WERI-Rb-1 (cell line): ENCODE measurements at places on chromosomes 6 and 20.
A peak's percentile ranks its signal among the peaks of the same experiment; 100 is the strongest.

DNA sequence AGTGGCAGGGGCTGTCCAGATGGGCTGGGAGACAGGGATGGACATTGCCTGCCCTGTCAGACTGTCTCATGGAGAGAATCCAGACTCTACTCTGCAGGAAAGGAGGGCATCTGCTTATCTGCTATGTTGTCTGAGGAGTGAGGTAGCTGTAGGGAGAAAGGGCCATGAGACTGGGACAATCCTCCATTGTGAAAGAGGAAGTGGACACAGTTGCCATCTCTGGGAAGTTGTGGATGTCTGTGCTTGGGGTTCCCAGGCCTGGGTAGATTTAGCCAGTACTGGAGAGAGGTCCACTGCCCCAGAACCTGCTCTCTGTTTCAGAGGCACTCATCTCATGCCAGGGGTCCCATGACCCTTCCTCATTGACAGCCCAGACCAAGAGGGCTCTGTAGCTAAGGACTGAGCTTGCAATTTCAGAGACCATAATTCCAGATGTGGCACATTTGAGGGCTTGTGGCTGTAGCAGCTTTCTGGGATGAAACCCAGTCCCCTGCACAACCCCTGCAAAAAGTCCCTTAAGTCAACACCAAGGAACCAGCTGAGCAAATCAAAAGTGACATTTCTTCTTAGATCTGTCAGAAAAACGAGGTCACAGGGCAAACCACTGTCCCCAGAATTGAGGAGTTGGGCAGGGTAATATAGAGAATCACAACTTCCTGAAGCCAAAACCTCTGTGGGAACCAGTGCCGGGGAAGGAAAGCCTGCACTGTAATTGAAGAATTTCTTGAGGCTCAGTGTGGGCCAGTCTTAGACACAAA is 4.1 kb upstream of the SIRPG start:
- no peak for DNase-seq

GRCh38 chr6:33888664-33889200 is 84.9 kb upstream of the MLN start:
- no peak for DNase-seq

DNA sequence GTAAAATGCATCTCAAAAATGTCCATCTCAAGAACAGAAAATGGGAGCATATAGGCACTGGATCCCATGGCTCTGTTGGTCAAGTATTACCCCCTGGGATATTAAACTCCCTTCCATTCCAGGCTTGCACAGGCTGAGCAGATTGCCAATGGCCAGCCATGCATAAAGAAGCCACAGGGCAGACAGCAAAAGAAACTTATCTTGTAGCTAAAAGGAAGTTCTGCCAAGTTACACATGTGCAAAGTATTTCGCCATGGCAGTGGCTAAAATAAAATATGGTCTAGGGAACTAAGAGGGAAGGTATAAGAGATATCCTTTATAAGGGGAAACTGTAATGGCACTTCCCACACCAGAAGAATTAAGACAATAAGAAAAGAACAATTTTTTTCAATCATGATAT is 415.6 kb upstream of the BTBD3 start:
- no peak for DNase-seq

DNA sequence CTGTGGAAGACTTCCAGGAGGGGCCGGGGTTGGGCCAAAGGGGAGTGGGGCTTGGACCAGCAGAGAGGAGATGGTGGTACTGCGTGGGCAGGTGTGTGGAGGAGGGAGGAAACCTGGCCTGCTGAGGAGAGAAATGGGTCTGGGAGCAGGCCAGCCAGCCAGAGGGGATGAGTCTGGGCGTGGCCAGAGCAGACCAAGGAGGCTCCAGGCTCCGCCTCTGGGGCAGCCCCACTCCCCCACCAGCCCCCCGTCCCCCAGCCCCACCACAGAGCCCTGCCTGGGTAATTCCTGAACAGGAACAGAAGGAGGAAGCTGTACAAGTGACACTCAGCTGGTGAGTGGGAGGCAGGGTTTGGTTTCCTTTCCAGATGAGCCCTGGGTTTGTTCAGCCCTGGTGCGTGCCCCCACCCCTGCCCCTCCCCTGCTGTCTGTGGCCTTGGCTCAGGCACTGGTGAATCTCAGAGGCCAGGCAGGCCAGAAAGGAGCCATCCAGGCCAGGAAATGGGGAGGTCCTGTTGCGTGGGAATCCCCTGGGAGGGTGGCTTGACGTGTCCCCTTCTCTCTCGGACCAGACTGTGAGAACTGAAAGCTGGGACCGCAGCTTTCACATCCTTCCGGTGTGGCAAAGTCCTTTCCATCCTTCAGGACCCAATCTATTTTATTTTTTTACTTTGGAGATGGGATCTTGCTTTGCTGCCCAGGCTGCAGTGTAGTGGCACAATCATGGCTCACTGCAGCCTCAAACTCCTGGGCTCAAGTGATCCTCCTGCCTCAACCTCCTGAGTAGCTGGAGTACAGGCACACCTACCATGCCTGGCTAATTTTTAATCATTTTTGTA is 9.4 kb upstream of the SRC start:
- peak; percentile 18 for DNase-seq

DNA sequence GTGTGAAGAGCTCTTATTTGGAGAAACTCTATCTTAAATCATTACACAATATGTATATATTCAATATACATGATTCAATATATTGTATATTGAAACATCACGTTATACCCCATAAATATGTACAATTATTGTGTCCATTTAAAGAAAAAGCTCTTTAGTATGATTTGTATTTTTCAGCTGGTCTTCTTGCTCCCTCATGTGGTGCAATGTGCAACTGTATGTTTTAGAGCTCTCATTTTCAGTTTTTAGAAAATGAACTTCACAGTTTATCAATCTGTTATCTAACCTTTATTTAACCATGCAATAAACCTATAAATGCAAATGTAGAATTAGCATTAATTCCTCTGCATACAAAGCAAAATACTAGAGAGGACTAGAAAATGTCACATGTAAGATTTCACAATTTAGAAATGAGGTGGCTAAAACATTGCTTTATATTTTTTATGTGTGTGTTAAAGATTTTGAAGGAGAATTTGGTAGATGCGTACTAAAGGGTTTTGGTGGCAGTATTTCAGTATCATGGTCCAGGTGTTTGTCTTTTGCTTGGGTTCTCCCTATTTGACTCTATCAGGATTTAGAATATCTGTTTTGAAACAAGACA is 167.1 kb downstream of the PHF3 start:
- no peak for DNase-seq

- peak; percentile 85 for DNase-seq
These were observed 8.1 kb downstream of the CFAP61 start for GRCh38 chr20:20060234-20060998.

- DNase-seq: no peak
These were observed 40.3 kb downstream of the ERMARD start for GRCh38 chr6:169791721-169792131.

DNA sequence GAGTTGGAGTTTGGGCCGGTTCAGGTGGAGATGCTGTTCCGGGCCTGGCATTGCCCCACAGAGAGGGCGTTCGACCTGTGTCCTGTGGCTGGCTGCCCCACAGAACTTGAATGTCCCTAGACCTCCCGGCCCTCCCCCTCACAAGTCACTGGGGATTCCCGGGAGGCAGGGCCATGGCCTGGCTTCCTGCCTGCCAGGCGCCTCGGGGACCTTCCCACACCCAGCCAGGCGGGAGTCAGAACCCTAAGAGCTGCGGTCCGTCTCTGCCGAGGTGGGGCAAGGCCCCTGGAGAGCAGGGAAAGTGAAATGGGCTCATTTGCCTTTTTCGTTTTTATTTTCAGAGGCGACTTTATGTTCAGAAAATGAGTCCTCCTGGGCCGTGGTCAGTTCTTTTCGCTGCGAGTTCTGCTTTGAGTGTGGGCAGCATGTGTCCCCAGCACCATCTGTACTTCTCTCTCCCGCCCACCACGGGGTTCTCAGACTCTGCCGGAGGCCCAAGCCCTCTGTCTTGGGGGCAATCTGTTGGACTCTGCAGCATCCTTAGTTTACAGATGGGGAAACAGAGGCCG is 8.5 kb downstream of the RBM38 start:
- no peak for DNase-seq

DNA sequence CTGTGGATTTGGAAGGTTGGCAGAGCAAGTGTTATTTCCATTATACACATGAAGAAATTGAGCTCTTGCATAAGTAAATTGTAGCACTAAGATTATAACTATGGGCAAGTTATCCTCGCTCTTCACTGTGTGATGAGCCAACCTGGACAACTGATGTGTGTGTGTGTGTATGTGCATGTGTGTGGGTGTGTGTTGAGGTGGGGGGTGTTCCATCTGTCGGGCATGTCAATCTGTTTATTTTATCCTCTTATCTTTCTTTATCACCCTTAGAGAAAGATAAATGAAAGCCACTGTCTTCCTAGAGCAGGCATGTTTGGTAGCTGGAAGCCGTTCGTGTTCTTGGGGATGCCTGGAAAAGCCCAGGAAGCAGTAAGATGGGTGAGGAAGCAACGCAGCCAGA is 3.0 kb upstream of the DSP start:
- peak; percentile 46 for DNase-seq

DNA sequence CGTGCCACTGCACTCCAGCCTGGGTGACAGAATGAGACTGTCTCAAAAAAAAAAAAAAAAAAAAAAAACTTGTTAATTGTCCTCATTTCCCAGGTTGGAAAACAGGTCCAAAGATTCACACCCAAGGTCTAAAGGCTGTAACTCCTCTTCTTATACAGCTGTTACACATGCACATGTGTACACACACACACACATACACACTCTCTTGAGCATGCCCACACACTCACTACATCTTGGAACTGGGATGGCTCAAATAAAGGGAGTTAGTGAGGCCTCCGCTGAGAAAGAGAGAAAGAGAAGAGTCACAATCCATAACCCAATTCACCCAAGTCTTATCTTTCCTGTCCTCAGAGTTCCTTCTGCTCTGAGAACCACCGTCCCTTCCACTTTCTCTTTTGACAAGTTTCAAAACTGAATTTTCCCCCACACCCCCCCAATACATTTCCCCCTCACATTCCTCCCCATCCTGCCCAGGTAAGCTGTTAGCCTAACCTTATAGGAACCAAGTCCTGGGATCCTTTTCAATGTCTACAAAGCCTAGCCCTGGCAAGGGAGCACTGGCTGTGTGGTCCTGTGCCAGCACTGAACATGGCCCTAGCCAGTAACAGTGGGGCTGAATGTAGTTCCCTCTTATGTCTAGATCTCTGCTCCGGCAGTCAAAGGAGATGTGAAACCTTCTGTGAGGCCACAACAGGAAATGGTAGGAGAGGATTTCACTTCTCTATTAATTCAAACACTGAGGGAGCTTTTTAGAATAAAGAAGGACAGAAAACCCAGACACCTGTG is 3.2 kb upstream of the HLA-DMB start:
- no peak for DNase-seq

DNA sequence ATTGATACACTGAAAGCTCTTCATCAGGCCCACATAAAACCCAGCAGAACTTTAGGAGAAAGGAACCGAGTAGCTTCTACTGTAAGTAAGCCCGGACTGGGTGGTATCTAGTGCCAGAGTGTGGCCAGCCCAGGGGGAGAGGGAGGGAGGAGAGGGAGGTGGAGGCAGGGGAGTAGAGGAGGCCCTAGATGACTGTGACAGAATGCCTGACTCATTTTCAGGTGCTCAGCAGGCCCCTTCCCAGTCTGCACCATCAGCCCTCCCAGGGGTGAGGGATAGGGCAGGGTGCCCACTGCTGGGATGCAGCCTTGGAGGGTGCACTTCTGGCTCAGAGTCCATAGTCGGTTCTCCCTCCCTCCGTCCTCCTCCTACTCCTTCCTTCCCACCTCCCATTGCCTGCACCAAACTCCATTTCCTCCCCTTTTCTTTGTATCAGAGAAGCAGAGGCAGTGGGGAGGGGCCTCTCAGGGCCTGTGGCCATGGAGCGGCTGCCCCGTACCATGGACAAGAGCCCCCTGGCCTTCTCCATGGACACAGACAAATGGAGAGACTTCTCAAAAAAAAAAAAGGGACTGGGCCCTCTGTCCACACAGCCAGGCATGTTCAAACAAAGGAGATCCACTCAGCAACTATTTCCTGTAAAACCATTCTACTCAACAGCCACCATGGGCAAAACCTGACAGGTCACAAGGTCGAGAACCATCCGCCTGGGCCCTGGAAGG is 184.9 kb upstream of the SNX9 start:
- DNase-seq: no peak

DNA sequence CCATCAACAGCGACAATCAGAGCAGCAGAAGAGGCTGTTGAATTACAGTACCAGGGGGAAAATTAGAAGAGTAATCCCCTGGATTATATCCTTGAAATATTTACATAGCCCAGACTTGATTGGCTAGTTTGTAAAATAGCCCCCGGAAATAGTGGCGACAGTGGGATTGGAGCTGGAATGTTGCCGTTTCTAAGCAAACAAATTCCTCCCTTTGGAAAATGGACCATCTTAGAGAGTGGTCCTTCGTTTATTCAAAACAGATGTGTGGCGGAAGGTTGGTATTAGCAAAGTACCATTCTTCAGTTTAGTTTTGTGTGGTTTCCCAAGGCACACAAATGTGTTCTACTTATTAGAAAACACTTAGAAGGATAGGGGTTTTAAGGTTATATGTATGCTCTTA is 4.5 kb upstream of the EPB41L2 start:
- no peak for DNase-seq

- no peak for DNase-seq
These were observed 132.9 kb upstream of the MCHR2 start for GRCh38 chr6:100126790-100127484.
